Epithelial cell of alveolus of lung (primary cell): ENCODE measurements at places on chromosomes 4 and X. TPM values are rescaled to one million over a fixed set of nuclear protein-coding genes. Genes with fewer than 3 reads are reported as not detected.

The MID1IP1 gene
- total RNA-seq, result 60.3 and 88.7 TPM in 2 replicates

The HSFX4 gene
- total RNA-seq, result not detected in 2 replicates

The DMP1 gene
- not detected in 2 replicates for total RNA-seq

The OPRPN gene
- total RNA-seq, result not detected in 2 replicates

The PNMA6A gene
- 0.65 and 0.80 TPM in 2 replicates for total RNA-seq

The GATA1 gene
- not detected in 2 replicates for total RNA-seq
